ENCODE measurements at places on chromosomes 3 and 15.

GRCh38 chr3:194343561-194343893 lies 7.6 kb downstream of the CPN2 start:
- no peak for DNase-seq

DNA sequence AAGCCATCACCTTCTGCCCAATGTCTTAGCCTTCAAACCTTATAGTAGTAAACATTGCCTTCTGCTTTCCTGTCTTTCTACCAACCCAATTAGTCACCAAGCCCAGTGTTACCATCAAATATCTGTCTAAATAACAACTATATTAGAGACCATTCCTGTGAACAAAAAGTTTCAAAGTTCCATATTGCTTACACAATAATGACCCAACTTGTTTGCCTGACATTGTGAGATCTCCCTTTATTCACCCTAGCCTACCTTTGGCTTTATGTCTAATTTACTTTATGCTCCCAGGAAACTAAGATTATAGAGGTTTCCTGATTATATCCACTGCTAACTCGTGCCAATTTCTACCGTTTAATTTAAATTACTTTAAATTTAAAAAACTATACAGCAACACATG lies 26.0 kb upstream of the KCNAB1 start:
- no peak for DNase-seq

DNA sequence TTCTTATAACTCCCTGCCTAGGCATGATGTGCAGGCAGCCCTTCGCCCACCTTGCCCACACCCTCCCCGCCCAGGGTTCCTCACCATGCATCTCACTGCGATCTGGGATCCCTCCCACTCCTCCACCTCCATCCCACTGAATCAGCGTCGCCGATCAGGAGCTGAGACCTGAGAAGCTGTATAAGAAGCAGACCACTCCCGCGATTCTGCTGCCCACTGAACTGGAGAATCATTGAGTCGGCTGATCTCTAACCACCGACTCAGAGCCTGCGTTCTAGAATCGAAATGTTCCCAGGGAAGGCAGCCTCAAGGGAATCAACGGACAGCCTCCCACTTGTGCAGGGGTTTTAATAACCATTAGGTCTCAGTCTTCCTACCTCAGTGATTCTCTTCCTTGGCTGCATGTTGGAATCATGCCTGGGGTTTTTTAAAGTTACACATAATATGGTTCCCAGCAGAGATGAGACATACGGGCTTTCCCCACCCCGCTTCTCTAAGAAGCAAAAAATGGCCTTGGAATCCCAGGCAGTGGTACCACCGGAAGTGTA lies 60.2 kb downstream of the TMEM44 start:
- peak; percentile 52 for DNase-seq

GRCh38 chr15:58269455-58270414 lies 131.6 kb downstream of the AQP9 start:
- DNase-seq: peak; percentile 81

DNA sequence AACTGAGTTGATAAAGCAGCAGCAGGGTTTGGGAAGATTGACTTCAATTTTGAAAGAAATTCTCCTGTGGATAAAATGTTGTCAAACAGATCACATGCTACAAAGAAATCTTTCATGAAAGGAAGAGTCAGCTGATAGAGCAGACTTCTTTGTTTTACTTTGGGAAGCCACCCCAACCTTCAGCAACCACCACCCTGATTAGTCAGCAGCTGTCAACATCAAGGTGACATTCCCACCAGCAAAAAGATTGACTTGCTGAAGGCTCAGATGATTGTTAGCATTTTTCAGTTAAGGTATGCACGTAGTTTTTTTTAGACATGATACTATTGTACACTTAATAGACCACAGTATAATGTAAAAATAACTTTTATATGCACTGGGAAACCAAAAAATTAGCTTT lies 87.6 kb upstream of the ACKR4 start:
- DNase-seq: no peak

DNA sequence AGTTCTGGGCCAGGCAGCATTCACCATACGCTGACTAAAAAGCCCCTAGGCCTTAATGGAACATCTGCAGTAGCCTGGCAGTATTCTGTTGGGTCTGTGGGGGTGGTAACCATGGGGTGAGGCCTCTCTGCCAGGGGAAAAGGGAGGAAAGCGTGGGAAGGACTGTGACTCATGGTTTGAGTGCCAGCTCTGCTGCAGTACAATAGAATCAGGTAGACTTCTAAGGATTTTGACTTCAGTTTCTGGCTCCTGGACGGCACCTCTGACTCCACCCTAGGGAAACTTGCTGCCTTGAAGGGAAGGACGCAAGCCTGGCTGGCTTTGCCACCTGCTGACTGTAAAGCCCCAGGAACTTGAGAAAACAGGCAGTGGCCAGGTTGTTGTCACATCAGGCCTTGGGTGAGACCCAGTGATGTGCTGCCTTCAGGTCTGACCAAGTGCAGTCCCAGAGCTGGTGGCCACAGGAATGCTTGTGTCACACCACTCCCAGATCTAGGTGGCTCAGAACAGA lies 148.6 kb downstream of the SUCNR1 start:
- DNase-seq: no peak

- DNase-seq: no peak
Observed at GRCh38 chr15:92652576-92652966, 3.0 kb downstream of the FAM174B start.

DNA sequence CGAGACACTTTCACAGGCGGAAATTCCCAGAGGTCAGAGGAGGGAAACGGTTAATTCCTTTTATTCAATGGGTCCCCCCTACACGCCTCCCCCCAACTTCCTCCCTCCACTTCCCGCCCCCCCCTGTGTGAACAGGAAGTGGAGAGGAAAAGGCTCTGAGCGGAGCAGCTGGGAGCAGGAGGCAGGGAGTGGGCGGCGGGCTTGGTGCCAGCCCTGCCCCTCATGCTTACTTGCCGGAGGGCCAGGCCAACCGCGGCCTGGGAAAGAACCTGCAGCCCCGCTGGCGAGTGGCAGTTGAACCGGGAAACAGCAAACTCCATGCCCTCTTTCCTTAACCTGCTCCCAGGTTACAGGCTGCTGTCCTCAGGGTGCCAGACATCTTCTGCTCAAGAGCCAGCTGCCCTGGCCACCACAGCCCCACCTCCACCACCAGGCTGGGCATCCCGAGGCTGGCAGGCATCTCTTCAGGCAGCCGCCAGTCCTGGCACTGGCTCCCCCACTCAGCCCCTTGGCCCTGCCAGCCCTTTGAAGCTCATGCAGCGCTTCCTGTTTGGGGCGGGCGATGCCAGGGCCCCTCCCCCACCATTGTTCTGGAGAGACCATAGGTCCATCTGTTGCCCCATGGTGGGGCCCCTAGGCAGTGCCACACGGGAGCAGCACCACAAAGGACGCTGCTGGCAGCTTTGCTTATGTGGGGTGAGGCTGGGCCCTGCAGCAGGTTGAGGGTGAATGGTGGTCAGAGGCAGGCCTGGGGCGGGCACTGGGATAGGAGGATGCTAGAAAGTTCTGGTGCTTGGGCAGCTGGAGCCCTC lies 12.9 kb downstream of the VPS18 start:
- DNase-seq: no peak

- no peak for DNase-seq
Observed at GRCh38 chr15:67194171-67195114, 60.0 kb downstream of the AAGAB start.
